CD4-positive, alpha-beta T cell (primary cell): ENCODE measurements at places on chromosomes 11 and 22.

DNA sequence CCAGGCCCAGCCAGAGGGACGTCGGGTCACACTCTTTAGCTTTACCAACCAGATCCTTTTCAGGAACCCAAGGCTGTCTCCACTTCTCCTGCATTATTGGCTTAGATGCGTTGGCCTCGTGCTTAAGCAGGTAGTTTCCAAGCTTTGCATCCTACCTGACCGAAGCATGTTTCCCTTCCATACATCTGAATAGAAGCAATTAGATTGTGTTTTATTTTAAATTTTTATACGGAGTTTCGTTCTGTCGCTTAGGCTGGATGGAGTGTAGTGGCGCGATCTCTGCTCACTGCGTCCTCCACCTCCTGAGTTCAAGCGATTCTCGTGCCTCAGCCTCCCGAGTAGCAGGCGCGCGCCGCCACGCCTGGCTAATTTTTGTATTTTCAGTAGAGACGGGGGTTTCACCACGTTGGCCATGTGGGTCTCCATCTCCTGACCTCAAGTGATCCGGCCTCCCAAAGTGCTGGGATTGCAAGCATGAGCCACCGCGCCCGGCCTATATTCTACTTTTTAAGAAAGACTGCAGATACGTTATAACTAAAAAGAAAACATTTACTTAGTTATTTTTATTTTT, 677 bp downstream of the DYNC2H1 start:
- no peak for DNase-seq

DNA sequence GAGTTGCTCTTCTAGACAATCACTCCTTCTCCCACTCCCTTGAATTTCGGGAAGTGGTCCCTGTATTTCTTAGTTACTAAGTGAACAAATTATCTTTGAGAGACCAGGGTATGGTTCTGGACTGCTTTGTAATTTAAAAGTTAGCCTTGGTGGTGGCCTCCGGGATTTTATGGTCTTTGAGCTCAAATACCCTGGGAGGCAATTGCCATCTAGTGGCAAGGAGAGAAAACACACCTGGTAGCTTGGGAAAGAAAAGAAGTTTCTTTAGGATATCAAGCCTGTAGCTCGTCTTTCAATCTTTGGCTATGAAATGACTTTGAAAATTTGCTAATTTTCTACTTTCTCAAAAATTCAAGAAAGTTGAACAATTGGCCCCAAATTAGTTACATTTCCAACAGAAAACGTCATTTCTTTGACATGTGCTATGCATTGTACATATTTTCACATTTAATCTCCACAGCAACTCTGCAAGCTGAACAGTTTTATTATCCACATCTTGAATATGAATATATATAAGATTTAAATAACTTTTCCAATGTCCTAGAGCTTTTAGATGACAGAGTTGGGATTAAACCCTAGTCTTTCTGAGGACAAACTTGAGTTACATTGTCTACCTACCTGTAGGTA, 39.1 kb downstream of the MMP27 start:
- DNase-seq = peak; percentile 56

DNA sequence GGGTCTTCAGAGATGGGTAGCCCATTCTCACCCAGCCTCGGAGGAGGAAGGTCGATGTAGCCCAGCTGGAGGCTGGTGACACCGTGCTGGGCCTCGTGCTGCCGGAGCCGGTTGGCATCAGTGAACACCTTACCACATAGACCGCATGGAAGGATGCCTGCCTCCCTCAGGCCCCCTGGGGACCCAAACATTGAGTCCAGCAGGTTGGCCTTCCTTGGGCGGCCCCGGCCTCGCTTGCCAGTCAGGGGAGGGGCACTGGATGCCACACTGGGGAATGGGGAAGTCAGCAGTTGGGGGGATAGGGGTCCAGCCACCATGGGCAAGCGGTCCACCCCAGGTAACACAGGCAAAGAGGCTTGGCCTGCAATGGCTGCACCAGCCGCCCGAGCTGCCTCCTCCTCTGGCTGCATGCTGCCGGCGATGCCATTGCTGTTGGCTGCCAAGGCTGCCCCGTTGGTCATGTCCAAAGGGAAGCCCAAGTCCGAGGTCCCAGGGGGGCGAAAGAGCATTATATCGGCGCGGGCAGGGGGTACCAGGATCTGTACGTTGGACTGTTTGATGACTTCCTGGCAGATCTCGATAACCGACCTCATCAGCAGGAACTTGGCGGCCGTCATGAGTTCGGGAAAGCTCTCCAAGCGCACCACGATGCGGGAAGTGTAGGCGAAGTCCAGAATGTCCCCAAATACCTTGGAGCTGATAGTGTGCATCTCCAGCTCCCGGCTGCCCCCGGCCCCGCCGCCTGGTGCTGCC, 1.4 kb downstream of the PATZ1 start:
- peak; percentile 17 for DNase-seq

DNA sequence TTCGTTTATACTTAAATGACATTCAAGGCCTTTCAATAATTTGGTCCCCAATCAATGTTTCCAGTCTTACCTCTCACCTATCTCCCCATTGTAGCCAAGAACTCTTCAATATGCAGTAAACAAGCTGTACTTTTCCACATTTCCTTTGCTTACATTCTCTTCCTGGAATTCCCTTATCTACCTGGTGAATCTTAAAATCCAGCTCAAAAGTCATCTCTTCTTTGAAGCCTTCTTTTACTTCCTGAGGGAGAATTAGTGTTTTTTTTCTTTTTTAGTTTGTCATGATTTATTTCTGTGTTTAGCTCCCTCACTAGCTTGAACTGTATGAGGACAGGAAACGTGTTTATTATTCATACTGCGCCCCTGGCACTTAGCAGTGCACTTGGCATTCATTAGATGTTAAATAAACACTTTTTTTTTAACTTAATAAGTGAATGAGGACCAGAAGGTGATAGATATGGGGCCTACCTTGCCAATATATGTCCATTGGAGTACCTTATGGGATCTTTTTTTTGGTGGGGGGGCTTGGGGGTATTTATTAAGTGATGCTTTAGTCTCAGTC, 4.9 kb upstream of the PTS start:
- no peak for DNase-seq

DNA sequence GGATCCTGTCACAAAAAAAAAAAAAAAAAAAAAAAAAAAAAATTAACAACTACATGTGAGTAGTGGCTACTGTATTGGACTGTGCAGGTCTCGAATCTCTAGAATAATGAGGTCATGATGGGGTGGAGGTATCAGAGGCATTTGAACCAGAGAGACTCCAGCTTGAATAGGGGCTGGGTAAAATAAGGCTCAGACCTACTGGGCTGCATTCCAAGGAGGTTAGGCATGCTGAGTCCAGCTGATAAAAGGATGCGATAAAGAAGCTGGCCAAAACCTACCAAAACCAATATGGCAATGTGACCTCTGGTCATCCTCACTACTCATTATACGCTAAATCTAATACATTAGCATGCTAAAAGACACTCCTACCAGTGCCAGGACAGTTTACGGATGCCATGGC, 5.9 kb upstream of the PACSIN3 start:
- no peak for DNase-seq

DNA sequence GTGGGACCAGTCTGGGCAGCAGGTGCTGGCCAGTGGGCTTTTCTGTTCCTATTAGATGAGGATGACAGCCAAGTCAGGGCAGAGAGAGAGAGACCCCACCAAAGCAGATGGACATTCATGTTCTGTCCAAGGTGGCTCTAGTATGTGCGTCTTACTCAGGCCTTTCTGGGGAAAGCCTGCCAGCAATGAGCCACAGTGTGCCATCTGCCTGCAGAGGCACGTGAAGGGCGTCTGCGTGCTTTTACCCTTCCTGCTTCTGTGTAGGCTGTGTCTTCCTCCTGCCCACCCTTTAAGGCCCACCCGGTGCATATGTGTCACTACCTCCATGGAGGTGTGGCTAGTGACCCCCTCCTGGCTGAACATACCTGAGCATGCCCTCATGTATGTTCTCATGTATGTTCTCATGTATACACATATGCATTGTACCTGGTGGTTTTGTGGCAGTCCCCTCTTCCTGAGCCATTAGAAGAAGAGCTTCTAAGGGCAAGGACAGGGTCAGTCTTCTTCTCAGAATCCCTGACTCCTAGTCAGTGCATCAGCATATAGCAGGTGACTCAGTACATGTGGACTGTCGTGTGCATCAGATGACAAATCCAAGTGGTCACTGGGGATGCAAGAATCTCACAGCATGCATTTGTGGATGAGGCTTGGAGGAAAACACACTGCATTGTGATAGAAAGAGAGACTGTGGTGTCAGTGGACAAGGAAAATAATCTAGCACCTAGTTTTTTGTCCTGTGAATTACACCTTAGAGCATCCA, 90.4 kb upstream of the YWHAH start:
- DNase-seq = no peak

GRCh38 chr11:67776852-67777520, 102.6 kb upstream of the ALDH3B2 start:
- no peak for DNase-seq

- DNase-seq = no peak
These were observed 26.1 kb upstream of the CABP7 start for GRCh38 chr22:29693671-29694070.

DNA sequence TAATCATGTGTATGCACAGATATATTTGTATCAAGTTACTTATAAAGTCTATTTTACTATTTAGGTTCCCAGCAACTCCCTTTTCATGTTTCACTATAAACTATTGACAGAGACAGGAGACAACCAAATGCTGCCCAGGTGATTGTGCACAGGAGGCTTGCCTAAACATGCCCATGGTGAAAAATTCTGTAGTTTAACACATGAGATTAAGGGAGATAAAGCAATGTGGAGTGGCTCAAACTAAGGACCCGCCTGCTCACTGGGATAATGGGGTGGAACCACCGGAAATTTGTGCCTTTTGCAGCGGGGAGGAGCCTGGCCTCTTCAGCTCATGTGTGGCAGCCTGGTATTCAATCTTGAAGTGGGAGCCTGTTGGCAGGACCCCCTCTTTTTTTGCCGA, 459.5 kb upstream of the CNTN5 start:
- DNase-seq = no peak

DNA sequence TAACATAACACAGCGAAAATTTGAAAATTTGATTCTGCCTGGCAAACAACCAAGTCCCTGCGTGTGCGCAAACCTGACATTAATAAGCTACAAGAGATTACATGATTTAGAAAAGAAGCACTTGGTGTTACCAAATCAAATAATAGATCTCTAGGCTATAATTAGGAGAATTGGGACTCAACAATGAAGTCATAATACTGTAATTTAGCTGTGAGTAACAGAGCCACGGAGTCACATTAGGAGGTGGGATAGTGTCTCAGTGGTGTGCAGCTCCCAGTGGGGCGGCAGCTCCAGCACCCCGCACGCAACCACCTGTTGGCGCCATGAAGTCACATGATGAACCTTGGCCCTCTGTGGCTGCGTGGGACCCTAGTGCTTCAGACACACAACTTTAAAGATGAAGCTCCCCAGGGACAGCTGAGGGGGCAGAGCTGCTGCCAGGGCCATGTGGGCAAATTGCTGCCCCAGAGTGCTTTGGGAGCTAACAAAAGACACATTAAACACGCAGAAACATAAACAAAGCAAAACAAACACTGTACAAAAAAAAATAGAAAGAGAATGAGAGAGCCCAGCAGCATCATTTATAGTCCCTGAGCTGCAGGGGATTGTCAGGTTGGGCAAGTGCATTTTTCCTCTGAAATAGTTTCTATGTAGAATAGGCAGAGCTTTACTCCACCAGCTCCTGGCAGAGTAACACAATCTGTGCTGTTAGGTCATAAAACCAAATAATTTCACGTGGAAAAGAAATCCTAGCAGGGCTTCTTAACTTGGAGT, 605.6 kb downstream of the SOX6 start:
- DNase-seq = no peak
